Activated gamma-delta T cell (primary cell): ENCODE measurements at places on chromosomes 3 and 15.

DNA sequence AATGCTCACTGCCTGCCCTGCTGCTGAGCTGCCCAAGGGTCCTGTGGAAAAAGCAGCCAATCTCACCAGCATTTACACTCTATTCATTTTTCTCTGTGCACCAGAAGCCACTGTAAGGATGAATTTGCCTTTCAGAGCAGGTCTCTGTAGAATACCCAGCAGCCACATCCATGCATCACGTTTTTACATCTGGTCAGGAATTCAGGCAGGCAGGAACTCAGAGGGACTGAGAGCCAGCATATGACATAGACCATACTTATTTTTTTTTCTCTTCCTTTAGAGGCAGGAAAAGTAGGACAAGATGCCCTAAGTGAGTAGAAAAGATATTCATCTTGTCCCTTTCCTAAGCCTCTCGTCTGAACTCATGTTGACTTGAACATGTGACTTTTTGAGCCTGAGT, 292.7 kb downstream of the EPHB1 start:
- no peak for DNase-seq

DNA sequence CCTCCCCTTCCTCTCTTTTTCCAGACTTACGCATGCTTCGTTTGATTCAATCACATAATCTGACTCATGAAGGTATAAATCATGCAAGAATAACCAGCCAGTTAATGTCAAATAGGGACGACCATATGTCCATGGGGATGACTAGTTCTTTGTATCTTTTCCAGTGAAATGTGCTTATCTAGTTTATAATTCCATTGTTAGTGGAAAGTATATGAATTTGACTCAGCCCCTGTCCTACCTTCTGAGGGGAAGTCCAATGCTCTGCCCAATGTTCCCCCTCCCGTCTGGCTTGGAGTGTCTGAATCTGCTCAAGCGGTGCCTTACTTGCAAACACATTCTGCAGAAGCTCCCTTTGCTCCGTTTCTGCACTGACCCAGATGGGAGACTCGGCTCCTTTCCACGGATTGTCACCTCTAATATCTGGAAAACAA, 55.0 kb upstream of the EPHB3 start:
- no peak for DNase-seq

DNA sequence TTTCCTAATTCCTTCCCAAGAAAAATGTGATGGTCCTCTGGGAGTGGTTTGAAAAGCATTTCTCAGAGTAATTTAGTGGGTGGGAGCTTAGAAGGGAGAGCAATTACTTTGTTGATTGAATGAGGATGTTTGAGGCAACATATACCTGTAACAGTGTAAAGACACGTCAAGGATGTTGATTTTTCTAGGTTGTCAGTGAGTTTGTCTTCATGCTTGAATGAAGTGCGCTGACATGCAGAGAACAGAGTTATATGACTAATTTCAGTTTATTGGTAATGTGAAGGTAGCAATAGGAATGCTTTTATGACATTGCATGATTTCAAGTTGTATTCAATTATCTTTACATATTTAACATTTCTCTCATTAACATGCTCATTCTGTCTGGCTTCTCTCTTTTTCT, 286.9 kb downstream of the NFKBIZ start:
- DNase-seq = no peak

- no peak for DNase-seq
Observed at GRCh38 chr3:143998266-143998665, 26.6 kb downstream of the DIPK2A start.

DNA sequence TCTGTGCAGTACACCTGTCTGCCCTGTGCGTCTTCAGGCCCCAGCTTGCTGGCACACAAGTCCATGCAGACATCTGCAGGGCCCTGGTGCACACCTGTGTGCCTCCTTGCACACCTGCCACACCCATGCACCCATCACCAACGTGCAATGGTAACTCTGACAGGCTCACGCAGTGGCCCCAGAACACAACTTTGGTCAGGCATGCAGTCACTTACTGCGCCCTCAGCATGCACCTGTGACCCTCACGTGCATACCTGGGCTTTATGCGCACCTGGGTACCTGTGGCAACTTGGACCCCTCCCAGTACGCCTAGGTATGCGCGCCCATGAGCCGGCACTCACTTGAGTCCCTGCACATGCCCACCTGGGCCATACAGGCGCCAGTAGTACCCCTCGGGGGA, 1.7 kb downstream of the PLXND1 start:
- DNase-seq = no peak

DNA sequence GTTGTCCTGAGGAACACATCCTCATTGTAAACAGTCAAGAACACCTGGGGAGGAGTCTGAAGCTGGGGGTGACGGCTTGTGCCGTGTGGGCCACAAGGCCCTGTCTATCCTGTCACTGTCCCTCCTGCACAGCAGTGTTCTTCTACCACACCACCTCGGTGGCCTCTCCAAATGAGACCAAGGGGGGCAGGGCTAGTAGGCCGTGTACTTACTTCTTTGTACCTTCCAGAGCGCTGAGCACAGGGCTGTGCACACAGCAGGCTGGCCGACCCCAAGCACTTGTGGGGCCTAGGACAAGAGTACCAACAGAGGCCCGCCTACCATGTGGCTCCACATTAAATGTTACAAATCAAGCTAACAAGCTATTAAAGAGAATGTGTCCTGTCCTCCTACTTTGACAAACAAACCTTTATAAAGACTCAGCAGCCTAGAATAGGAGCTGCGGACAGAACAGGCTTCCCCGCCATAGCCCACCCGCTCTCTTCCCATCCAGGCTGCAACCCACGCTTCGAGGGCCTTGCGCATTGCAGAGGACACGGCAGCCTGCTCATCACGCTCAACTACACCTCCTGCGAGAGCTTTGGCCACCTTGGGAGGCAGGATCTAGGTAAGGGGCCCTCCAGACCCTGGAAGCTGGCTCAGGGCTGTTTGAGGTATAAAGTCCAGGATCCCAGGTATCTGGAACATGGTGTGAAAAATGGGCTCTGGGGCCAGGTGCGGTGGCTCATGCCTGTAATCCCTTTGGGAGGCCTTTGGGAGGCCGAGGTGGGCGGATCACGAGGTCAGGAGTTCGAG, 30.5 kb downstream of the MELTF start:
- DNase-seq = no peak

GRCh38 chr15:69414701-69415167, 585 bp downstream of the KIF23 start:
- DNase-seq = no peak

DNA sequence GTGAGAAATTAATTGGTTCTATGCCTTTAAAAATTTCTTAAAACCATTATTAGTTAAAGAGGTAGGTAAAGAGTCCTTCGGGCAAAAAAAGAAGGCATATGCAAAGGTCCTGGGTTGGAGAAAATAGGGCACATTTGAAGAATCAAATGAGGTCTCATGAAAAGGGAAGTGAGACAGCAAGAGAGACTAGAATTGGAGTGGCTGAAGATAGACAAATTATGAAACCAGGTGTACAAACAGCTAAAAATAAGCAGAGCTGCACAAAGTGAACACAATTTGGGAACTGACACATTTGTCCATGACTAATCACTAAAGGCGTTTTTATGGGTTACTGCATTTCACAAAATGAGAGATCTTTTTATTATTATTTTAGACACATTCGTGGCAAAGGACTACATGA, 581.2 kb downstream of the PYDC2 start:
- no peak for DNase-seq

DNA sequence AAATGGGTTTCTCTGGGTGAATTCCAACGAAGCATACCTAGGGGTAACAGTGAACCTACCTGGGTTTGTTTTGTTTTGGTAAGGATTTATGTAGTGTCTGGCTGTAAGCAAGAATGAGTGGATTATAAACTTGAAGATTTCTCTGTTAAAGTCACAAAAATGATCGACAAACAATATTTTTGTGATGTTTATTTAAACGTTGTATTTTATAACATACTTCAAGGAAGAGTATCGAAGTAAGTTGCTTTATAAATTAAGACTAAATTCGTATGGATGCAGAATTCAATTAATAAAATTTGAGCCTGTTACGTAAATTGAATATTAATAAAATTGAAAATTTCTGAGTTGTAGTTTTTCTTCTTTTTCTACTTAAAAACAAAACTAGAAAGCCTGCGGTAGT, 982 bp upstream of the ZDHHC23 start:
- no peak for DNase-seq

DNA sequence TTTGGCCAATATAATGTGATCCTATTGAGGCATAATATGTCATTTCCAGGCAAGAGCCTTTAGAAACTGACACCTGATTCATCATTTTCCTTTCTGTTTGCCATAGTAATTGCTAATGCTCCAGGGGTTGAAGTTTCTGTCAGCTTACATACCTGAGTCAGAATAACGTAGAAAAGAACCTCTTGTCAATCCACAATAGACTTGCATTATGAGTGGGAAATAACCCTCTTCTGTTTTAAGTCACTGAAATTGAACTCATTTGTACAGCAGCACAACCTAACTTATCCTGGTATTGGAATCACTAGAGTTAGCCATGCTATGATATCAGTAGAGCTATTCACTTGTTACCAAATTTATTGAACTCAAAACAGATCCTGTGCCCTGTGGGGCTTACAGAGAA, 101.7 kb upstream of the TP63 start:
- no peak for DNase-seq

DNA sequence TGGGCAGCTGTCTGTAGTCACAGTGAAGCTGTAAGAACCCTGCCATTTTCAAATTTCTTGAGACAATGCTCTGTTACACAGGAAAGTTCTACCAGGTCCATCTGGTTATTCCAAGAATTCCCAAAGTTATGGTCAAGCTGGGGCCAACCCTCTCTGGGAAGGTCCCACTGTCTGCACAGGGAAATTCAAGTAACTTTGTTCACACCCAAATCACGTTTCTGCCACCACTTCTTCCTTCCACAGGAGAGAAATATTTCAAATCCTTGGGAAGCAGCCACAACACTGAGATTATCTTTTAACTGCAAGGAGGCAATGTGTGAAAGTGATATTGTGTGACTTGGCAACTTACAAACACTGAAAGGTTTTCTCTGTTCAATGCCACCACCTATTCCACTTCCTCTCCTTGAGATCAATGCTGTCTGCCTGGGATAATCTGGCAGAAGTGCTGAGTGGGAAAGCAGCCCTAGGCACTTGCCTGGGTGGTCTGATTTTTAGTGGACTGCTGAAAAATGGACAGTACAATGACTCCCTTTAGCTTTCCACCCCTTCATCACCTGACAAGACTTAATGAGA, 5.6 kb downstream of the SCAMP2 start:
- no peak for DNase-seq
